ENCODE measurements at places on chromosomes 12 and 14. TPM values are rescaled to one million over a fixed set of nuclear protein-coding genes. Genes with fewer than 3 reads are reported as not detected.
A peak's percentile ranks its signal among the peaks of the same experiment; 100 is the strongest.

- peak; percentile 32 for DNase-seq
These were observed 81.4 kb downstream of the BBS10 start for GRCh38 chr12:76266797-76267196.

DNA sequence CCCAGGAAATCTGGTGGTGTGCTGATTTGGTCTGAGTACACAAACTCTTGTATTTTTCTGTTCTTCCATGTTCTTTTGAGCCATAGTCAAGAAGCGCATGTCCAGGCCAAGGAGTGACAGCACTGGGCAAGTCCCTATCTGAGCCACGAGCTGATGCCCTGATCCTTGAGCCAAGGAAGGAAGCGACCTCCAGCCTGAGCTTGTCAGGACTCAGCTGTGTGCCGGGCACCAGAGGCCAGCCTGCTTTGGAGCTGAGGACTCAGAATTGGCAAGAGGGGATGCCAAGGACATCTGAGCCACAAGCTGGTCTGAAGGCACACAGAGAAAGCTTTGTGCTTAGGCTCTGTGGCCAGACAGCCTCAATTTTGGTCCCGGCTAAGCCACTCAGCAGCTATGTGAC lies 52.6 kb downstream of the GALNT16 start:
- DNase-seq: no peak

GRCh38 chr12:104721039-104721405 lies 237.1 kb downstream of the SLC41A2 start:
- no peak for DNase-seq

GRCh38 chr12:2336409-2336829 lies 283.6 kb downstream of the CACNA1C start:
- no peak for DNase-seq

- DNase-seq: peak; percentile 66
These were observed 68.5 kb downstream of the PPFIBP1 start for GRCh38 chr12:27592548-27592947.

- no peak for DNase-seq
These were observed 53.9 kb upstream of the PTPRB start for GRCh38 chr12:70691018-70691672.

DNA sequence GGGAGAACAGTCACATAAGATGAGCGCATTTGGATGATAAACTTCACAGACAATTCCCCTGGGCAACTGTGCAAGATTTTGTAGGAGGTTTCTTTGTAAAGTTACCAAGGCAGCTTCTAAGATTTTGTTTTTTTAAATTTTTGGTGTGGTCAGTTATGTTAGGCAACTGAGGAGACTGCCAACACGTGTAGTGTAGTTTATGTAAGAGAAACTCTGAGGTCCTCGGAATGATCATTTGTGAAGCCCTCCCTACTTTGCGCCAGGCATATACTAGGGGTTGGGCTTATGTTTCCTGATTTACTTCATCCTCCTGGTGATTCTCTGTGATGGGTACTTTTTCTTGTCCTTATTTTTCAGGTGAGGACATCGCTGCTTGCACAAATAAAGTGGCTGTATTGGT lies 433.6 kb downstream of the TMEM132D start:
- DNase-seq: no peak

DNA sequence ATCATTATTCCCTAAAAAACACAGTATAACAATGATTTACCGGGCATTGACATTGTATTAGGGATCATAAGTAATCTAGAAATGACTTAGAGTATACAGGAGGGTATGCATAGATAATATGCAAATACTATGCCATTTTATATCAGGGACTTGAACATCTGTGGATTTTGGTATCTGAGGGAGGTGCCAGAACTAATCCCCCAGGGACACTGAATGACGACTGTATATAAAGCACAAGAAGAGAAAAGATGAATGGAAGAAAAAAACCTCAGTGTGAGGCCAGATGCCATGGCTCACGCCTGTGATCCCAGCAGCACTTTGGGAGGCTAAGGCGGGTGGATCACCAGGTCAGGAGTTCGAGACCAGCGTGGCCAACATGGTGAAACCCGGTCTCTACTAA lies 25.5 kb upstream of the COX6A1 start:
- no peak for DNase-seq

- DNase-seq: no peak
These were observed 40.9 kb downstream of the SLC4A8 start for GRCh38 chr12:51465491-51465890.

DNA sequence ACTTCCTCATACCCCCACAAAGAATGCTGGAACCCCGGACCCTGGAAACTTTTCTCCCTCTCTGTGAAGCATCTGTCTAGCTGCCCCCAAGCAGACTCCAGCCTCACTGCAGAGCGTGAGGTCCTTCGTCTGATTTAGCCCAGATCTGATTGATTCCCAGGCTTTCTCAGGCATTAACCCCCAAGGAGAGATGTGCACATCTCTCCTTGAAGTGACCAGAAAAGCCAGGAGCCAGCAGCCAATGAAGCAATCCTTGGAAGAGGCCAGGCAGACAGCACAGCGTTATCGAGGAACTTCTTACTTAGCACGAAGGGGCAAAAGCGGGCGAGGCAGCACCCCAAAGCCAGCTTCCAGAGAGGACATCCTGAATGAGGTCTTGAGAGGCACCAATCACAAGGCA lies 100.7 kb downstream of the ZFP36L1 start:
- DNase-seq: no peak

DNA sequence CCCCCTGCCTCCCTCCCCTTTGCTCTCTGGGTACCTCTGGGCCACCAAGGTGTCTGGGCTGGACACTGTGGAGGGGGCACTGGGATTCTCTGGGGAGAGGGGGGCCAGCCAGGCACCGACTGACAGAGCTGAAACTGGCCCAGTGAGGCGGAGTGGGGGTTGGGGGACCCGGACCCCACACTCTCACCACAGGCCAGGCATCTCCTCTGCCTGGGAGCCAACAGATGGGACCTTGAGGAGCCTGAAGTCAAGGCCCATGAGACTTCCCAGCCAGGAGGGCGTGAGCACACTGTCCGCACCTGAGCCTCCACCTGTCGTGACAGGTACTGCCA lies 39.8 kb upstream of the PPP1R13B start:
- no peak for DNase-seq

GRCh38 chr14:99715266-99716000 lies 31.3 kb downstream of the CYP46A1 start:
- DNase-seq: no peak

- no peak for DNase-seq
These were observed 9.8 kb downstream of the SCAF11 start for GRCh38 chr12:45980540-45980939.

DNA sequence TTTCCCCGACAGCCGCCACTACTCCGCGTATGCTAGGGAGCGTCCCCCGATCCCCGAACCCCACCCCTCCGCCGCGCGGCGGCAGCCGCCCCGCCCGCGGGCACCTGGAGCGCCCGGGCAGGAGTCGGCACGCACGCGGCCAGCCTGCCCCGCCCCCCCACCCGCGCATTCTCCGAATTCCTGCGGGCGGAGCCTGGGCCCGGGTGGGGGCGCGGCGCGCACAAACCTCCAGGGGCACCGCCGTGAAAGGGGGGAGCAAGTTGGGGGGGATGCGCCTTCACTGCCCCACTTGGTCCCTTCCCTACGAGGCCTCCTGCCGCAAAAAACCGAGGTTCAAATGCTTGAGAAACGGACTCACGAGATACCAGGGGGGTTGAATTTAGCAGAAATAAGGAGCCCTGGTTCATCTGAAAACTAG lies 1.7 kb downstream of the AJUBA start:
- peak; percentile 71 for DNase-seq

DNA sequence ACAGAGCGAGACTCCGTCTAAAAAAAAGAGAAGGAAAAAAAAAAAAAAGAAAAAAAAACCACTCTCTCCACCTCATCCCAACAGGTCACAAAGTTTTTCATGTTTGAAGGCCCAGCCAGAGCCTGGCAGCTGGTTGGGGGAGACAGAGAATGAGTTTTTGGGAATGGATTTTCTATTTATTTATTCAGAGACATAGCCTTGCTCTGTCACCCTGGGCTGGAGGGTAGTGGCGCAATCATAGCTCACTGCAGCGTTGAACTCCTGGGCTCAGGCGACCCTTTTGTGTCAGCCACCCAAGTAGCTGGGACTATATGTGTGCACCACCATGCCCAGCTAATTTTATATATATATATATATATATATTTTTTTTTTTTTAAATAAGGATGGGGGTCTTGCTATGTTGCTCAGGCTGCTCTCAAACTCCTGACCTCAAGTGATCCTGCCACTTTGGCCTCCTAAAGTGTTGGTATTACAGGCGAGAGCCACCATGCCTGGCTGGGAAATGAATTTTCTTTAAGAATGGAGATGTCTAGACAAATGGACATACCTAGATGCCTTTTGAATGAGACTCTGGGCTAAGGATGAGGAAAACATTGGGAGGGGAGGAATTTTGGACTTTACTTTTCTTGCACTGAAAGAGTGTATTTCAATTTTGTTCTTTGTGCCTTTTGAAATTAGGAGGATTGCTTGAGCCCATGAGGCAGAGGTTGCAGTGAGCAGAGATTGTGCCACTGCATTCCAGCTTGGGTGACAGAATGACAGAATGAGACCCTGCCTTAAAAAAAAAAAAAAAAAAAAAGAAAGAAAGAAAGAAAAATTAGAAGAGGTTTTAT lies 16.9 kb upstream of the PPP1R1A start:
- DNase-seq: no peak

DNA sequence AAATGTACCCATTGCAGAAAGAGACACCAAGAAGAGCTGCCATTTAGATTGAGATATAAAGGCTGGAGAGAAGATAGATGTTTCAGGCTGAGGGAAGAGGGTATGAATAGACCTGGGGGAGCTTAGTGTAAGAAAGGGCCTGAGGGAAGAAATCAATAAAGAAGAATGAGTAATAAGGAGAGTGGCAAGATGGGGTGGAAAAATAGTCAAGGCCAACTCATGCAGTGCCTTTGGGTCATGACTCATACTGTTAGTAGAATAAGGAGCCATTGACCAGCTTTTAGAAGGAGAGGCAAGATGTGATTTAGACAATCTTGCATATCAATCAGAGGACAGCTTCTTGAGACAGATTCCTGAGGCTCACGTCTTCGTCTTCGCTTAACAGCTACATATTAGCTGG lies 287.5 kb downstream of the DUSP6 start:
- no peak for DNase-seq

DNA sequence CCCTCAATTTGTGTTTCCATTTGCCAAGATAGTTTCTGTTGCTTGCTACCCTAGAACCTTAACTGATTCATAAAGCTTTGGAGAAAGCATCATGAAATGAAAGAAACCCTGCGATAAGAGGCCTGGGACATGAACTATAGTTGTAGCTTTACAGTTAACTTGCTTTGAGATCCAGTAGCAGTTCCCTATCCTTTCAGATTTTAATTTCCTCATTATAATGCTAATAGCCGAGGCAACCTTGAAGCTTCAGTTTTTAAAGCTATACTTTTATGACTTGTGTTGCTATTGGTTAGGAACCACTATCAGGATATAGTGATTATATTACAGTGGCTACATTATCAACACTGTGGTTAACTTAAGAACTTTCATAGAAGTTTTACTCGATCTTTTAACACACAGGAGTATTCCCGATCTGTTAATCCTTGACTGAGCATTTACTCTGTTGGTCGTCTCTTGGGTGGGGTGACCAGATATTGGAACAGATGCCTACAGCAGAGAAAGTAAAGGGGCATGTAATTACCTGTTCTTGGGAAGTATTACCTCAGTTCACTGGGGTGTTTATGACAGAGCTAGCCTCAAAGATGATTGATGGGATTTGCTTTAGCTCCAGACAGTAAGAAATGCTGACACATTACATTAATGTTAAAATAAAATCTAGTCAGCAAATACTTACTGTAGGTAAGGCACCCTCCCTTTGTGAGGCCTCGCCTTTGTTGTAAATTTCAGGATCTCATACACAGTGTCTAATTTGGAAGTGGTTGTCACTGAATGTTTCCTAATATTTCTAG lies 86.2 kb upstream of the CSRP2 start:
- no peak for DNase-seq

GRCh38 chr12:108773798-108774788 lies 42.8 kb upstream of the CORO1C start:
- DNase-seq: peak; percentile 91

DNA sequence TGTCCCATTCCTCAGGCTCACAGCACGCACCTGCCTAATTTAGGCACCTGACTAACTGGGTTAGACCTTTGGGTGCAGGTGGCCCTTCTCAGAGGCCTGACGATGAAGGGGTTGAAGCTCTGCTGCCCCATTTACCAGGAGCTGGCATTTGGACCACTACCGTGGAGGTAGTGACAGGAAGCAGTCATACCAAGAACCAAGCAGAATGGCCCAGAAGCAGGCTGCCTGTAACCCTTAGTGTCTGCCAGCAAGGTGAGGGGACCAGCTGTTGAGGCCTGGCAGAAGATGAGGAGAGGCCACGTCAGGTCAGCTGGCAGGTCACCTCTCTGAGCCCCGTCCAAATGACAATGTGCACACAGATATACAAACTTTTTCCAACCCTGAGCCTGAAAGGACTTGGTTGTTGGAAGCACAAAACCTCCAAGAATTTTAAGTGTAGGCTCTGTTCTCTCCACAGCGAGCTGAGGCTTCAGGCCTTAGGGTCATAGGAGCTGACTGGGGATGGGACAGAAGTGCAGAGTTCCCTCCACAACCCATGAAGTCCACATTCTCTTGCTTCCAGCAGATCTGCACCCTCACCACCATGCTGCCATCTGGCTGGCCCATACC lies 23.1 kb downstream of the VASH1 start:
- DNase-seq: no peak

GRCh38 chr14:88552876-88553275 lies 1.9 kb downstream of the PTPN21 start:
- DNase-seq: no peak

DNA sequence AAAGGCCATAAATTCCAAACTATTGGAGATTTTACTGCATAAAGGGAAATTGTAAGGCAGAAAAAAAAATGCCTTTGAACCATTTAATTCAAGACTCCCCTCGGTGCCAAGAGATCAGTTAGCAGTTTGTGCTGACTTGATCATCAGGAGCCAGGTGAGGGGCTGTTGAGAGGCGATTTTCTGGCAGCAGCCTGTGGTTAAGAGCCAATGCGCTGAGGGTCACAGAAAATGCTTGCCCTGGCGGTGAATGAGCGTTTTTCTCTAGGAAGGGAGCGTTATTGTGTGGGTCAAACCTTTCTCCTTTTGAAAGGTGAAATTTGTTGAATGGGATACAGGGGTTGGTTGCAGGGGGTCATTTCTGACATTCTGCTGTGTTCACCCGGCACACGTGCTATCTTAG lies 4.7 kb downstream of the SRRM4 start:
- no peak for DNase-seq

Gene TSPAN11
- 4.1 TPM for total RNA-seq

Gene GALNT8
- total RNA-seq: 6.5 TPM

Gene GARIN6
- not detected for total RNA-seq

Gene C12orf54
- total RNA-seq: not detected

Gene ESPL1
- total RNA-seq: 0.23 TPM

Gene DEPDC4
- total RNA-seq: 0.74 TPM

Gene LYZ
- total RNA-seq: 48.4 TPM

Gene B3GNT4
- not detected for total RNA-seq

Gene TM9SF1
- total RNA-seq: 26.5 TPM

Gene GLTP
- 20.8 TPM for total RNA-seq

Gene OR2AP1
- total RNA-seq: not detected

Gene FGD6
- 18.9 TPM for total RNA-seq

Gene ALX1
- total RNA-seq: not detected

Gene NDRG2
- 343 TPM for total RNA-seq

Gene TEX52
- total RNA-seq: not detected

Gene SDR9C7
- 0.11 TPM for total RNA-seq

Data from right cardiac atrium (tissue), 5 donors.